ENCODE measurements at places on chromosomes 11 and 22. TPM values are rescaled to one million over a fixed set of nuclear protein-coding genes. Genes with fewer than 3 reads are reported as not detected.

DNA sequence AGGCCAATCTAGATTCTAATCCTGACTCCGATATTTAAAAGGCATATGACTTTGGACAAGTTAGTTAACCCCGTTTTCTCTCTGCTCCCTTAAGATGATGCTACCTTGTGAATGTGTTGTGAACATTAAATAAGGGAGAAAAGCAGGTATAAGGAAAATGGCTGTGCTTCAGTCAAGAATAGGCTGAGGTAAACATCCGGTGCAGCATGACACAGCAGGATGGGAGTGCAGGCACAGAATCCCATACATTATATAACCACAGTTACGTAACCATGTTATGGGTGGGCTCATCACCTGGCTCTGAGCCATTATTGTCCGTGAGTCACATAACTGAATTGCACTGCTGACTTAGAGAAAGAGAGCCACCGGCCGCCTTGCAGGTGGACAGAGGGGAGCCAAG, 382.2 kb upstream of the ANO5 start:
- no peak overlapping the region for H3K4me3 ChIP-seq
- no peak for DNase-seq
- no peaks in the 10 kb centered on the region for H3K36me3 ChIP-seq
- H3K4me1 ChIP-seq = no peaks in the 10 kb centered on the region

GRCh38 chr11:6705905-6706535, 22.9 kb upstream of the MRPL17 start:
- no peaks in the 10 kb centered on the region for H3K27me3 ChIP-seq
- DNase-seq = peak; percentile 63
- no peak overlapping the region for H3K27ac ChIP-seq
- H3K36me3 ChIP-seq = no peaks in the 10 kb centered on the region
- H3K4me1 ChIP-seq = peaks cover 12% of the 10 kb centered on the region

DNA sequence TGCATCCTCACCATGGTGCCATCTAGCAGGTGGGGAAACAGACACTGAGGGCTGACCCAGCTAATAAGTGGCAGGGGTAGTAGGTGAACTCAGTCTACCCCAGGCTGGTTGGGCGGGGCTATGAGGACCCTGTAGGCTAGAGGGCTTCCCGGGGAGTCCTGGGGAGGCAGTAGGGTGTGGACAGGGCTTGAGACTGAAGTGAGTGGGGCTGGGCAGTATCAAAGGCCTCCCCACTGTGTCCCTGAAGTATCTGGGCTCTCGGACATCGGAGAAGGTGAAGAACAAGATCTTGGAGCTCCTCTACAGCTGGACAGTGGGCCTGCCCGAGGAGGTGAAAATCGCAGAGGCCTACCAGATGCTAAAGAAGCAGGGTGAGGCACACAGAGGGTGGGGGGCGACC, 11.4 kb downstream of the GGA1 start:
- H3K4me3 ChIP-seq = no peak overlapping the region
- no peak for DNase-seq
- H3K4me1 ChIP-seq = peaks cover 5% of the 10 kb centered on the region
- H3K36me3 ChIP-seq = peaks cover 9% of the 10 kb centered on the region
- peaks cover 2% of the 10 kb centered on the region for H3K27me3 ChIP-seq

DNA sequence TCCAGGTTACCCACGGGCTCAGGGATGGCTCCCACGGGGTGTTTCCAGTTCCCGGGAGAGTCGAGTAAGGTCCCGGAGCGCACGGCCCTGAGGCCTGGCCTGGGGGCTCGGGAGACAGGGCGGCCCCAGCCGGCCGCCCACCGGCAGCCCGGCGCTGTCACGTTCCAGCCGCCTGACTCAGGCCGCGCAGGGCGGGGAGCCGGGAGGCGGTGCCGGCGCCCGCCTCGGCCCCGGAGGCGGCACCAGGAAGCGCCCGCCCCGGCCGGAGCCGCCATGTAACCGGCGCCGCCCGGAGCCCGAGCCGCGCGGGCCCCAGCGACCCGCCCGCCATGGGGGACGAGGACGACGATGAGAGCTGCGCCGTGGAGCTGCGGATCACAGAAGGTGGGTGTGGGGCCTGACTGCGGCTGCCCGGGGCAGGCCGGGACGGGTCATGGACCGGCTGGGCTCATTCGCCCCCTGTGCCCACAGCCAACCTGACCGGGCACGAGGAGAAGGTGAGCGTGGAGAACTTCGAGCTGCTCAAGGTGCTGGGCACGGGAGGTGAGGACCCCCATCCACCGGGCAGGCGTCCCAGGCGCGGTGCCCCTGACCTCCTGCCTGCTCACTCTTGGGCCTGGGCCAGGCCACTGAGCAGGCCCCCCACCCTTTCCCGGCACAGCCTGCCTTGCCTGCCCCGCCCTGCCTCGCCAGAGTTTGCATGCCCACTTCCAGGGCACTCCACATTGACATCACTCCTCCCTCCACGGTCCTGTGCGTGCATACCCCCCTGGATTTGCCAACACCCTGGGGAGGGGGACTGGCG, at the start of gene RPS6KA4:
Gene RPS6KA4 (plus strand): TSS at position 256 of the 805 bp plus-strand sequence. CDS start 74 bp downstream, at position 330.
- H3K4me3 ChIP-seq = peak within 1 kb of the TSS; percentile 92
- H3K27me3 ChIP-seq = peaks cover 2% of the 10 kb centered on the region
- H3K36me3 ChIP-seq = peaks cover 11% of the 10 kb centered on the region
- DNase-seq = peak; percentile 45
- H3K4me1 ChIP-seq = peaks cover 29% of the 10 kb centered on the region
- H3K27ac ChIP-seq = peak within 1 kb of the TSS; percentile 88

DNA sequence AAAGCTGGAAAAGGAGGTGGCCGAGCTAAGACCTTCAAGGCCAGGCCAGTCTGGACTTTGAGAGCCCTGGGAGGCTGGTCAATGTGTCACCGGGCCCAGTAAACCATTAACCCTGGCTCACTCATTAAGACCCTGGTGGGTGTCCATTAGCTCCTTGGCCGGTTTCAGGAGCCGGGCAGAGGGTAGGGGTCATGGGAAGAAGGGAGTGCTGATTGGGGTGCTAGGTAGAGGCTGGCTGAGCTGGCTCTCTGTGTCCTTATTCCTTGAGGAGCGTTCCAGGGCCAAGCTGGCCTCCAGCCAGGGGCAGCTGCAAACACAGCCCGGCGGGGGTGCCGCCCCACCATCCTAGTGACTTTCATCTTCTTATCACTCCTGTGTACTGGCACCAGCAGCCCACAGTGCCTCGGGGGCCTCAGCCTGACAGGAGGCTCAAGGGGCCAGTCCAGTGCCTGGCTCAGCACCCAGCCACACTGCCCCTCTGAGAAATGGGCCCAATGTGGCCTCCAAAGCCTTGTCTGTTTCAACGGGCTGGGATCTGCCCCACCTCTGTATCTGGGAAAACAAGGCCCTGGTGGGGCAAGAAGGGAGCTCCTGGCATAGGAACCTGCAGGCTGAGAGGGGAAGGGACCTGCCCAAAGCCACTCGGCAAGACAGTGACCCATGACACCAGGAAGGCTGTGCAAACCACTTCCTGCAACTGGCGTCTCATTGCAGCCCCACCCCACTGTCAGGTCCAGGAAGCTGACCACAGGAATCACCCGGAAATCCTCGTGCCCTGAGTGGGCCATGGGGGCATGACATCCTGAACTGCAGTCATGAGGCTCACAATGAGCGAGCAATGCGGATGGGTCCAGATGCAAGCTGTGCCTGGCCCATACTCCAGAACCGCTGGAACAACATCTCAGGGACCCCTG, 15.1 kb upstream of the RGL4 start:
- no peak for DNase-seq
- no peak overlapping the region for H3K4me3 ChIP-seq
- no peak overlapping the region for H3K27ac ChIP-seq

DNA sequence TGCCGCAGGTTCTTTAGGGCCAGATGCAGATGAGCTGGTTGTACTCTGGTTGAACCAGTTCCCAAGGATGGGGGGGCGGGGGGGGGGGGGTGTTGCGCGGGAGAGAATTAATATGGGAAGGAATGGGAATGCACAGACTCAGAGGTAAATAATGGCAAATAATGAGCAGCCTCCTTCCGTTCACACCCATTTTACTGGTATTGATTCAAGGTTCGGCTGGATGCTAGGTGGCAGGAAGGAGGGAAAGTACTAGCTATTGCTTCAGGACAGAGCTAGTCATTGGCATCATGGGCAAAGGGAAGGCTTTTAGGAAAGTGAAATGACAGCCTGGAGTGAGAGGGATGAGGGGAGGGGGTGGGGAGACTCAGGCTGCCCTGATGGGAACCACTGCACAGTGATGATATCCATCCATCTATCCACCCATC, at the start of gene VSTM5:
Gene VSTM5 (minus strand): TSS at position 25 of the 425 bp plus-strand sequence. CDS start 116 bp downstream, outside the sequence.
- H3K4me1 ChIP-seq = peaks cover 31% of the 10 kb centered on the region
- peaks cover 8% of the 10 kb centered on the region for H3K27me3 ChIP-seq
- H3K4me3 ChIP-seq = peak within 1 kb of the TSS; percentile 55
- no peak for DNase-seq
- H3K36me3 ChIP-seq = no peaks in the 10 kb centered on the region

- H3K4me1 ChIP-seq = no peaks in the 10 kb centered on the region
These were observed 13.8 kb upstream of the CLDN5 start for GRCh38 chr22:19537941-19538488.

DNA sequence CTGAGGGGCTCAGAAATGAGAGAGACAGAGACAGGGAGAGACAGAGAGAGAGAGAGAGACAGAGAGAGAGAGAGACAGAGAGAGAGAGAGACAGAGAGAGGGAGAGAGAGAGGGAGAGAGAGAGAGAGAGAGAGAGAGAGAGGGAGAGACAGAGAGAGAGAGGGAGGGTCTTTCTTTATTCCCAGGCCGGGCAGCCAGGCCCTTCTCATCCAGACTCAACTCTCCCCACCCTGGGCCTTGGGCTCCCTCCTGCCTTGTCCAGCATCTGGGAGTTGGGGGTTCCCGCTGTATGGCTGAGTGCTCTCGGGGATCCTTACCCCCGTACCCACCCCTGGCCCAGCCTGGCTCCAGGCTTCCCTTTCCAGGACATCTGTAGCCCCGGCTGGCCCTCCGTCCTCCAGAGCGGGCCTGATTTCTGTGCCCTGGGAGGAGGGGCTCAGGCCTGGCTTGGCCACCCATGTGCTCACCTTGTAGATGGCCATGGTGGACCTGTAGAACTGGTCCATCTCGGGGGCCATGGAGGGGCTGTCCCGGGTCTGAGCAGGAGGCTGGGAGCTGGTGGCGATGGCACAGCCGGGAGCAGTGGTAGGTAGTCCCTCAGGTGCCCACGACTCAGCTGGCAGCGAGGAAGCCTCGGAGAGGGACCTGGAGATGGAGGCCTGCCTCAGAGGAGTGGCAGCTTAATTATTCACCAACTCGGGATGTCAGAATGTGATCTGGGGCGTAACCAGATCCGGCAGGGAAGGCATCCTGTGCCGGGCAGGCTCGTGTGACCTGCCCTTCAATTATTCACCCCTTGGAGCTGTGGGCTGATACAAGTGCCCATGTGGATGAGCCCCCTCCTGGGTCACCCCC, at the start of gene BAIAP2L2:
Gene BAIAP2L2 (minus strand): TSS at position 677 of the 855 bp plus-strand sequence. CDS start 159 bp downstream, at position 518.
- DNase-seq = no peak
- H3K4me1 ChIP-seq = peaks cover 22% of the 10 kb centered on the region
- H3K36me3 ChIP-seq = no peaks in the 10 kb centered on the region

SCN4B gene
- not detected for total RNA-seq

ST14 gene
- total RNA-seq = not detected

APOBEC3A gene
- not detected for total RNA-seq

All from HFFc6 (cell line).